ENCODE measurements at places on chromosomes 1 and 21. TPM values are rescaled to one million over a fixed set of nuclear protein-coding genes. Genes with fewer than 3 reads are reported as not detected.

DNALI1 gene
- total RNA-seq = 28.6 TPM

FAM72D gene
- total RNA-seq = 6.2 TPM

MTARC1 gene
- total RNA-seq = 28.3 TPM

GUCA2A gene
- total RNA-seq = not detected

ACKR1 gene
- 0.98 TPM for total RNA-seq

MYOC gene
- total RNA-seq = not detected

SPRR5 gene
- not detected for total RNA-seq

TMEM125 gene
- total RNA-seq = 0.14 TPM

SFN gene
- total RNA-seq = 0.30 TPM

NEGR1 gene
- total RNA-seq = 1.1 TPM

MRTO4 gene
- total RNA-seq = 57.3 TPM

SESN2 gene
- 20.6 TPM for total RNA-seq

REN gene
- not detected for total RNA-seq

C8B gene
- not detected for total RNA-seq

GBP4 gene
- not detected for total RNA-seq

CELA3B gene
- total RNA-seq = not detected

AGO3 gene
- total RNA-seq = 29.2 TPM

PAX7 gene
- 10.9 TPM for total RNA-seq

ETV3L gene
- total RNA-seq = 0.23 TPM

RXFP4 gene
- total RNA-seq = not detected

IGSF9 gene
- 24.5 TPM for total RNA-seq

SEC16B gene
- total RNA-seq = 2.1 TPM

OR10Z1 gene
- not detected for total RNA-seq

TCEANC2 gene
- 8.5 TPM for total RNA-seq

ARMH1 gene
- total RNA-seq = 5.9 TPM

AVPR1B gene
- total RNA-seq = not detected

DIO1 gene
- total RNA-seq = not detected

HUNK gene
- 29.1 TPM for total RNA-seq

DNAJC8 gene
- total RNA-seq = 132 TPM

BRDT gene
- not detected for total RNA-seq

ILF2 gene
- 404 TPM for total RNA-seq

NHLH1 gene
- 10.6 TPM for total RNA-seq

KRTAP10-11 gene
- not detected for total RNA-seq

DYRK1A gene
- total RNA-seq = 73.5 TPM

All from neural crest cell (in vitro differentiated cells).